ENCODE measurements at places on chromosomes 5 and 9.

- DNase-seq: no peak
Observed at GRCh38 chr5:123696921-123697341, 185.0 kb downstream of the CSNK1G3 start.

DNA sequence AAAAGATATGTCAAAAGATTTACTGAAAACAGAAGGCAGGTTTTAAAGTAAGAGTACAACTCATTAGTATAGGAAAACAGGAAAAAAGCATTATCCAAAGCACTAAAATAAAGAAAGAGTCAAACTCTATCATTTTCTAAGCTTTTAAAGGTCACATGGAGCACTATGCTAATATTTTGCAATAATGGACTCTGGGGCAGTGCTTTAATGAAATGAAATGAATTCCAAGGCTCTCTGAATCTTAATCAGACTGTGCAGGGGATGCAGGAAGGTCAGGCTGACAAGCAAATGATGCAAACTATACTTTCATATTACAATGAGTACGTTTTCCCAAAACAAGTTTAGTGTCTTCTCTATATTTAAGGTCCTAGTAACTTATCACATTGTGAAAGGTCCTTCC is 981.9 kb upstream of the DMAC1 start:
- DNase-seq: no peak

DNA sequence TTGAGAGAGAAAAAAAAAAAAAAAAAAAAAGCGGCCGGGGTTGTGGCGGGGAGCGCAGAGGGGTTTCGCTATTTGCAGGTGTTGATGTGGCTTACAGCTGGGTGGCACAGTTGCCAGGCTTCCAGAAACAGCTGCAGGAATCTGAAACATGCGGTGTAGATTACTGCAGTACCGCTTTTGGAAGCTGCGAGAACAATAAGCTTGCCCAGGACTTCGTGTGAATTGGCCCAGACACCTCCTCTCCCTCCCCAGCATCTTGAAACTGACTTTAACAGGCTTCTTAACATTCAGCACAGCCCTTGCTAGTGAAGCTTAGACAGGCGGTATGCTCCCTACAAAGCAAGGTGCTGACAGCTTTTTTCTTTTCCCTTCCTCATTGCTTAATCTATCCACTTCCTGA is 104.0 kb downstream of the ATP10B start:
- no peak for DNase-seq

- no peak for DNase-seq
Observed at GRCh38 chr5:178106556-178107239, 6.6 kb upstream of the N4BP3 start.

- no peak for DNase-seq
Observed at GRCh38 chr5:37615184-37615583, 224.7 kb downstream of the GDNF start.

DNA sequence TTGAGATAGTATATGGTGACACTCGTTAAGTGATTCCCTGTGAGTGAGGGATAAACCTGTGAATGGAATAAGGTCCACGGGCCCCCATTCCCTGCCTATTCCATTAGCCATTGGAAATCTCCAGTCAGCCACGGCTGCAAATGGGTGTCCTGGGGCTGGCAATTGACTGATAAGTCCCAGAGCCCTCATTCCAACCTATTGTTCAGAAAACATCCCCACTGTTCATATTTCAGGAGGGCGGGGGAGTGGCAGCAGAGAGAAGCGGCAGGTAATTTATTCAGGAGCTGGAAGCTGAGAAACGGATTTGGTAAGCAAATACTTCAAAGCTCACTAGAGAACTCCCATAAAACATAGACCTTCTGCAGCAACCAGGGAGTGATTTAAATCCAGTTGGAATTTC is 42.0 kb downstream of the TMEM174 start:
- DNase-seq: no peak

GRCh38 chr5:56465769-56466135 is 232.6 kb upstream of the ANKRD55 start:
- DNase-seq: no peak

GRCh38 chr9:93446073-93446472 is 5.4 kb upstream of the FAM120A start:
- no peak for DNase-seq

- no peak for DNase-seq
Observed at GRCh38 chr9:61668846-61669245, 479.0 kb downstream of the SPATA31A7 start.

DNA sequence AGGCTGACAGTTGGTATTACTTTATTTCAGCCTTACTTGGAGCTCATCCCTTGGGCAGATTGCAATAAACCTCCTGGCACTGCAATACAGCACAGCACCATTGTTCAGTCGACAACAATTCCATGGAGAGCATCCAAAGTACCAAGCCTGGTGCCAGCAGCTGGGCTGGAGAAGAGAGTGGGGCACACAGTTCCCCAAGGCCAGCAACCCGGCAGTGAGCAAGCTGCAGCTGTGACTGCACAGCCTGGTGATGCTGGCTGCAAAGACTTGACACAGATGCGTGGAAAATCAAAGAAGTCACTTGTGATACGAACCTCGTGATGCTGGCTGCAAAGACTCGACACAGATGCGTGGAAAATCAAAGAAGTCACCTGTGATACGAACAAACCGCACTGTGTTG is 125.4 kb downstream of the ATPSCKMT start:
- no peak for DNase-seq

DNA sequence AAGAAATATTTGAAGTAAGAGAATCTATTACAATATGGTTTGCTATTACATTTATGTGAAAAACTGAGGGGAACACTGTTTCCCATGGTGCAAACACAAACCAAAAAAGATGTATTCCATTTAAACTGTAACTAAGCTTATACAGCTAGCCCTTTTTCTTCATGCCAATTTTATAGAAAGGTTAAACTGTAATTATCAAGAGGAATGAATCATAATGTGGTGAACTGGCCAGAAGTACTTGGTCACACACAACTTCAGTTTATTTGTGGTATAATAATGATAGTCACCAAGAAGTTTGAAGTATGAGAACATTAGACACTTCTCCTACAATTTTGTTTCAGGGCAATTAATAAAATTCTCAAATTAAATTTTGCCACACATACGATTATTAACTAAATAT is 177.9 kb downstream of the XRCC4 start:
- DNase-seq: no peak

Data from stimulated activated CD4-positive, alpha-beta T cell treated with anti-CD3 and anti-CD28 coated beads, TNF-alpha, amount 100 ng/mL, for 1 hour (primary cell).